NCI-H446 treated with DMSO at 0.1 percent for 48 hours (cell line): ENCODE measurements at places on chromosomes 1 and 21.

- no peak for DNase-seq
Measured at GRCh38 chr21:19950347-19950746, 1047.9 kb upstream of the NCAM2 start.

DNA sequence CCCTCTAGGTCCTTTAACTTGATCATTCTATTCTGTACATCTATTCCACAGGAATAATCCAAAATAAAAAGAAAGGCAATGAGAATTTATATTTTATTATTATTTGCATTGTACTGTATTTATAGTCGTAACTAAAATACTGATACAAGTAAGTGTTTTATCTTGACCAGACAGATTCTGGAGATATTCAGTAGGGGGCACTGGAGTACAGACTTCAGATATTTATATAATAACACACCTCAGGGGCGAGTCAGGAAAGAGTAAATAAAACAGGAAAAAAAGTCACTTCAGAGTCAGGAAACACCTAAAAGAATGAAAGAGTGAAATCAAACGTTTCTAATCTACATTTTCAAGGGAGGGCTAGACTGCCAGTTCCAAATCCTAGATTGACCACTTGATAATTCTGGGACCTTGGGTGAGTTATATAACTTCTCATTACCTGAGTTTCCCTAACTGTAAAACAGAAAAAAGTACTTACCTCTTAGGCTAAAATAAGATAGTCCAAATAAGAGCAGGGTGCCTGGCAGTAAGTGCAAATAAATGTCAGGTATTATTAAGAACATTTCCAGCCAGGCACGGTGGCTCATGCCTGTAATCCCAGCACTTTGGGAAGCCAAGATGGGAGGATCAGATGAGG lies 31.1 kb upstream of the MTF1 start:
- peak; percentile 5 for DNase-seq

- DNase-seq, result no peak
Measured at GRCh38 chr1:24551290-24551959, 4.5 kb upstream of the NCMAP start.

DNA sequence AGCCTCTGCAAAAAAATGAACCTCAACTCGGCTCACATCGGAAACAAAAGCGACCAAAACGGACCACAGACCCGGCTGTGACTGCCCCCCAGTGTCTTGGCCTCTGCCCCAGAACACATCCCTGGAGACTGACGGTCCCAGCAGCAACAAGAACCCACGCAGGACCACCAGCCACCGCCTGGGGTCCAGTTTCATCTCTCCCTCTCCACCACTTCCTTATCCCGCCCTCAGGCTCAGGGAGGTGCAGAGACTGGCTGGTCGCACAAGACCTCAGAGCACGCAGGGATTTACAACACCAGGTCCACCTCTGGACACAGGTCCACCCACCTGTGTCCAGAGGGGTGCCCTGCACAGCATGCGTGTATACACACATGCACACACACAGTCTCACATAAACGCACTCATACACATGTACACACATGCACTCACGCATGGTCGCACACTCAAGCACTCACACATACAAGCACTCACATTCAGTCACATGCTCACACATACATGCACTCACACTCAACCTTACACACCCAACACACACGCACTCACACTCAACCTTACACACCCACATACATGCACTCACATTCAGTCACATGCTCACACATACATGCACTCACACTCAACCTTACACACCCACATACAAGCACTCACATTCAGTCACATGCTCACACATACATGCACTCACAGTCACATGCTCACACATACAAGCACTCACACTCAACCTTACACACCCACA lies 18.6 kb upstream of the TMEM52 start:
- DNase-seq, result no peak

DNA sequence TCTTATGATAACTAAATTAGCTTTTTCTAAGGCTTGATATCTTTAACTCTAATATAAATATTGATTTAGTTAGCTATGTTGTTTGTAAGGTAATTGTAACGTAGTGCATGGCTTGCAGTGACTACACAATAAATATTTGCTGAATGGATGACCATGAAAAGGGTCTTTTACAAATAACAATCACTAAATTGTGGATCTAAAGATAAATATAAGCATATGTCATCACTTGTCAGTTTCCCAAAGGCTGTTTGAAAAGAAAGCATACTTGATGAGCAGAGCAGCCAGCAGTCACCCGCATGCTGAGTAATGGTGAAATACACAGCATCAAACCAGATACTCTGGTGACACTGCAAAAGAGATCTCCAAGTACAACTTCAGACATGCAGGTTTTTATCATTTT lies 92.5 kb upstream of the FMN2 start:
- no peak for DNase-seq

GRCh38 chr1:156942176-156942575 lies 21.7 kb downstream of the LRRC71 start:
- no peak for DNase-seq

GRCh38 chr1:3668585-3669300 lies 16.4 kb downstream of the TP73 start:
- DNase-seq, result no peak

- peak; percentile 14 for DNase-seq
Measured at GRCh38 chr1:99648107-99648506, 2.2 kb downstream of the PALMD start.

DNA sequence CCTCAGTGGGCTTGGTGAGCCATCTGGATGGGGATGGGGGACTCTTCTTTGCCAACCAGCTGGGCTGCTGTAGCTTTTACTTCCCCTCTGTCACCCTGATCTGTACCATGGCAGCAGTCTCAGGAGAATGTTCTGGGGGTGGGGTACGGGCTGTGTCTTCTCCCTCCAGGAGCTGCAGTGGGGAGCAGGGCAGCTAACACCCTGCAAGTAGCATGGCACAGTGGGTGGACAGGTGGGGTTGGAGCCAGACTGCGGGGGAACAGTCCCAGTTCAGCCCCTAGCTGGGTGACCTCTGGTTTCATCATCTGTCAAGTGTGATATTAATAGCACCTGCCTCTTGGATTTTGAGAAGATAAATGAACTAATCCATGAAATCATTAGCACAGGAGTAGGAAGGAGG lies 3.1 kb downstream of the NFASC start:
- DNase-seq, result no peak

DNA sequence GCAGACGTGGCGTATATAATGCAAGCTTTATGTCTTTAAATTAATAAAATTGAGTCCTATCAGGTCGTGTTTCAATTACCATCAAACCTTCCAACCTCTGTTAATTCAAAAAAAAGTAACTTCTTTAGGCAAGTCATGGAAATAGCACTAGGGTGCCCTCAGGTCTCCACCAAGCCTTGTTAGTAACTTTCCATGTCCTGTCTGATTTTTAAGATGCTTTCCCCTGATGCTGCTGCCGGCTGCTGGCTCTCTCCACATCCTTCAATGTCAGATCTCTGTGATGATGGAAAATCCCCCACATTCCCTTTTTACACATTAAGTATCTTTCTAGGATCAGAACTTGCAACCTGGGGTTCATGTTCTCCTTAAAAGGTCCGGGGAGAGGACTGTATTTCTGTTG lies 3.0 kb downstream of the ERG start:
- DNase-seq, result no peak

DNA sequence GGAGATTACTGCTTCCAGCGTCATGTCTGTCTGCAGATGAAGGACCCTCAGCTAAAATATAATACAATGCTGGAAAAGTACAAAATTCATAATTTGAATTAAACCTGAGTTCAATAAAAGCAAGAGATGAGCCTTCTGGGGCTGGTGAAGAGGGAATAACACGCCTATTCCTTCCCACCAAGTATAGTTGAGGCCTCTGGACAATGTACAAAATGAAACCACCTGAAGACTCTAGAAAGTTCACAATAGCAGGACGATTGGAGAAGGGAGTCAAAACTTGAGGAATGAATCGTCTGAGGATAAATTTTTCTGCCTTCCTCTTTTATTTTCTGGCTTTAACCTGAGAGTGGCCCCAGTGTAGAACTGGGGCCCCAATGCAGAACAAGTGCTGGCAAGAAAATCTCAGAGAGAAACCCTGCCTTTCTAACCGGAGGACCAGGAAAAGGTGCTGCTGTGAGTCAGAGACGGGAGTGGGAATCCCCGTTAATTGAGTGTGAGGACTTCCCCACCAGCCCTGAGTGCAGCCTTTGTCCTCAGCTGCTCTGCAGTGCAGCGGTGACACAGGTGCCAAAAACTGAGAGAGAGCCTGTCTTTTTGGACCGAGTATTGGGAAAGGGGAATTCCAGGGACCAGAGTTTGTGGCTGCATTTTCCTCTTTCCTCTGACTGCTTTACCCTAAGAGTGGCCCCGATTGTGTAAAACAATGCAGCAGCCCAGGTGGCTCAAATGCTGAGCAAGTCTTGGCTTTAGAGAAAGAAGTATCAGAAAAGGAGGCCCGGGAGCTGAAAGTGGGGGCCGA lies 264.9 kb downstream of the DYRK1A start:
- no peak for DNase-seq

DNA sequence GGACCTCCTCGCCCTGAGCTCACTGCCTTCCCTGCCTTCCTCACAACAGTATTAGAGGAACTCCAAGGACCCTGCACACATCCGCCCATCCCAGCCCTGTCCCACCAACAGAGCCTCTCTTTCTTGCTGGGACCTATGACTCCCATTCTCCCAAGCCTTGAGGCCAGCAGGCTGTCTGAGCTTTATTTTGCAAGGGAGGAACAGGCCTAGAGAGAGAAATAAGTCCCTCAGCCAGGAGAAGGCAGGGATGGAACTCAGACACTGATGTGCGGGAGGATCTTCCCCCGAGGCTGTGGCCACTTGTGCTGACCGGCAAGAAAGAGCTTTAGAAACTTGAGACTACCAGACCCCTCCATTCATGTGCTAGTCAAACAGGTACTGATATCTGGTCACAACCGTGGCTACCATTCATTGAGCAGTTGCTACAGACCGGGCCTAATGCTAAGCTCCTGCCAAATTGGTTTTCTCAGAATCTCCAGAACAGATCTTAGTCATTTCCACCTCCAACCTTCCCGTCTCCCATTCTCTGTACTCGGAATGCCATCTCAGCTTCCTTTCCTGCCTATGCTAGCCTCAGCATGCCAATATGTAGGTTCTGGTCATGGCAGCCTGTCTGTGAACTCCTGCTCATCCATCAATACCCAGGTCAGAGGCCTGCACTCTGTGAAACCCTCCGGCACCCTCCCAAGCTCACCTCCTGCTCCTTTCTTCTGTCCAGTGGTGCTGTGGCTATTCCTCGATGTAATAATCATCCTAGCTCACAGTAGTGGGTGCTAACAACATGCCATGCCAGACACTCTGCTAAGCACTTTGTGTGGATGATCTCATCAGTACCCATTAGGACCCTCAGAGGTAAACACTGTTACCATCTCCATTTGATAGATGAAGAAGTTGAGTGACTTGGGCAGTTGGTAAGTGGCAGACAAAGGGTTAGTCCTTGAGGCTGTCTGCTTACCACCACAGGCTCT lies 3.8 kb downstream of the TMEM54 start:
- no peak for DNase-seq

- DNase-seq, result no peak
Measured at GRCh38 chr1:17128361-17128760, 9.1 kb upstream of the PADI2 start.

GRCh38 chr1:182616130-182617013 lies 12.2 kb upstream of the RGS16 start:
- peak; percentile 88 for DNase-seq

- no peak for DNase-seq
Measured at GRCh38 chr1:111471012-111471411, 2.8 kb upstream of the C1orf162 start.

- no peak for DNase-seq
Measured at GRCh38 chr1:101738475-101738874, 258.3 kb downstream of the OLFM3 start.

DNA sequence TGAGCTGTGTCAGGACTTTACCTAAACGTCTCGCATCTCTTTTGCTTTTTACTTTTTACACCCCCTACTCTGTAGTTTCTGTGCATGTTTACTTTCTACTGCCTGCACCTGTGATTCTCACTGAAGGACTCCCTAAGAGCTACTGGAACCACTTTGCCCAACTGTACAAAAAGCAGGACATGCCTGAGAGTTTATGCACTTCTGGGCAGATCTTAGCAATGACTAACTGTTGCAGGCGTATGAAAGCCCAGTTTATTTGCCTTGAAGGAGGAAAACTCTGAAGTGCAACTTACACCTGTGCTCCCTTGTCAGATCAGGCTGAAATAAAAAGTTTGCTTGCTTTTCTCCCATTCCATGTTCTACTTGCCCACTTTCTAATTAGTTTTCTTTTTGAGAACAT lies 467.0 kb upstream of the USP24 start:
- no peak for DNase-seq

DNA sequence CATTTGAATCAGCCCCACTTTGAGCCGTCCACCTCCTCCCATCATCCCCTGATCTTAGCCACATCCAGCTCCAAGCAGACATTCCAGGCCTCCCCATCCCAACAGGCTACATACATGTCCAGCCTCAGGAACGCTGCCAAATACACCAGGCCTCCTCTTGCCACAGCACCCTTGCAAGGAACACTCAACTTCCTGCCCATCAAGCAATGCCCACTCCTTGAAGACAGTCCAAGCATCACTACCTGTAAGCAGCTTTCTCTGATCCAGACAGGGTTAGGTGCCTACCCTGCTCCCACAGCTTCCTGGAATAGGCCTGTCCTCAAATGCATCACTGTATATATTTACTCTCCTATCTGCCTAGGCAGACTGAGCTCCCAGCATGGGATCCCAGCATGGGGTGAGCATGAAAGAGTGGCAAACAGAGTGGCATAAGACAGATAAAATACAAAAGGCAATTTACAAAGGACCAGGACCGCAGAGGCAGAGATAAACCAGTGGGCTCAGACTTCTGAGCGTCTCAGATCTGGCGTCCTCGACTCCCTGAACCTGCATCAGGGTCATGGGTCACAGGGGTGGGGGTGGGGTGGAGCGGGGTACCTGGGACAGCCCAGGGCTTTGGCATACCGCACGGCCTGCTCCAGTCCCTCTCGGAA lies 816 bp downstream of the HYI start:
- DNase-seq, result no peak

- DNase-seq, result no peak
Measured at GRCh38 chr1:12708396-12709090, 7.4 kb upstream of the AADACL3 start.

GRCh38 chr1:54945393-54945936 lies 35.0 kb upstream of the TMEM61 start:
- DNase-seq, result no peak

- no peak for DNase-seq
Measured at GRCh38 chr1:77065693-77066342, 153.4 kb downstream of the PIGK start.

- peak; percentile 18 for DNase-seq
Measured at GRCh38 chr1:91883470-91883869, 2.5 kb downstream of the TGFBR3 start.

GRCh38 chr1:176829261-176829660 lies 335.3 kb downstream of the ASTN1 start:
- DNase-seq, result no peak

DNA sequence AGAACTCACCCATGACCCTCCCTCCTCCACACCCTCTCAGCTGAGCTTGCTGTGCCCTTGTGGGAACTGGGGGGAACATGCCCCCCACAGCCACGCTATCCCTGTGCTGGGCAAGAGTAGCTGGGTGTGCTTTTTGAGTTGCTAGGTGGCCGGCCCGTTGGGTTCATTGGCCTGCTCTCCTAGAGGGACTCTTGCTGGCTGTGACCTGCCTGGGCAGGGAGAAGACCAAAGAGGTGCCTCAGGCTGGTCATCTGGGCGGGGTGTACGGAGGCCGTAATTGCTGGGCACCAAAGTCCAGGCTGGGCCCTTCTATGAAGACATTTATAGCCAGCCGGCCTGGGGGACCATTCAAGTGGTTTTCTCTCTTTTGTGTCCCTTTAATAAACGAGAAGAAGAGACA lies 138.3 kb upstream of the ZBTB40 start:
- DNase-seq, result no peak
